ENCODE measurements at places on chromosomes 12 and 14. TPM values are rescaled to one million over a fixed set of nuclear protein-coding genes. Genes with fewer than 3 reads are reported as not detected.
A peak's percentile ranks its signal among the peaks of the same experiment; 100 is the strongest.

Gene DNAH10
- 1.00 TPM for total RNA-seq

DNA sequence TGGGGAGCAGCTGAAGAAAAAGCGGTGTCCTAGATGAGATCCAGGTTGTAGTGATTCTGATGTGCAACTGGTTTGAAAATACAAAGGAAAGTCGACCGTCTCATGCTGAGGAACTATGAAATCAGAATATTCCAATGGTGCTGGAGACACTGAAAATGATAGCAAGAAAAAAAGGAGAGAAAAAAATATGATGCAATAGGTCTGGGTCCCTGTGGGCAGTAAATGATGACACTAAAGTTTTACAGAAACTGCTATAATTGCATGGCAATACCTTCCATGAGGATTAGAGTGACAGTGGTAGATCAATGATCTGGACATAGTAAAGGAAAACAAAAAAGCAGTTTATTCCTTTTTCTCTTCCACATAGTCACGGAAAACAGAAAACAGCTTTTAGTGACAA, 2.3 kb downstream of the PYM1 start:
- H3K4me1 ChIP-seq: peaks cover 19% of the 10 kb centered on the region
- no peak overlapping the region for H3K27ac ChIP-seq
- no peaks in the 10 kb centered on the region for H3K27me3 ChIP-seq

DNA sequence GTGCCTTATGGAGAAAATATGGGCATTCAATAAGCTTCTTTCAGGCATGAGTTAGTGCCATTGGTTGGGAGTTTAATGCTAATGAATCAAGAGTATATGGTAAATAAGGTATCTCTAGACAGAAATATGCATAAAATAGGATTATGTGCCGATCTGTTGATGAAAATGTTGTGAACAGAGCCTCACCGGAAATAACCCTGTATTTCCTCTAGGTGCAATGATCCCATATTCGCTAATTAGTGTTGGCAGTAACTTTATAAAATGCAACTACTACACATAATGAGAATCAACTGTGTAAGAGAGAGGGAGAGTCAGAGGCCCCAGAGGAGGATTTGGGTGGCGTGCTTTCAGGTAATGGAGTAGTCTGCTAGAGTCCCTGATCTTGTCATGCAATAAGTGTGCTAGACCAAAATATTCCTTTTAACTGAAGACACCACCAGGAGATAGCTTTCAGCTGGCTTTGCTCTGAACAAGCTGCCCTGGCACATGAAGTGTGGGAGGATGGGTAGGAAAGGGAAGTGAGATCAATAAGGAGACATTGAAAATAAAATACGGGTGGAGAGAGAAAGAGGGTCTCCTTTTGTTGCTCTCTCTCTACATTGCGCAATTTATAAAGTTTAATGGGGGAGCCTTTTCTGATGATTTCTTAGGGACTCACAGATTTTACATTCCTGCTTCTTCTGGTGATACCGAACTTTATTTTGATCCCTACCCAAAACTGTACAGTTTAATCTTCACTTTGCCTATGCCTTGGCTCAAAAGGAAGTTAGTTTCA, 68.6 kb upstream of the PLXNC1 start:
- no peak for DNase-seq
- H3K4me3 ChIP-seq: no peak overlapping the region
- no peaks in the 10 kb centered on the region for H3K4me1 ChIP-seq
- peaks cover 3% of the 10 kb centered on the region for H3K27me3 ChIP-seq
- H3K27ac ChIP-seq: no peak overlapping the region

Gene KRT84
- not detected for total RNA-seq

GRCh38 chr12:52370926-52371608, 3.8 kb upstream of the KRT85 start:
- H3K27ac ChIP-seq: no peak overlapping the region
- no peak overlapping the region for H3K4me3 ChIP-seq
- no peaks in the 10 kb centered on the region for H3K36me3 ChIP-seq
- no peak for DNase-seq

Gene TEX52
- not detected for total RNA-seq

GRCh38 chr12:111943929-111944328, 69.0 kb downstream of the TMEM116 start:
- H3K27ac ChIP-seq: no peak overlapping the region
- no peak overlapping the region for H3K4me3 ChIP-seq
- H3K36me3 ChIP-seq: no peaks in the 10 kb centered on the region
- H3K4me1 ChIP-seq: 0 out of 2 replicates have a peak, but pooled peaks cover 3% of the 10 kb centered on the region
- no peak for DNase-seq

Gene MLXIP
- total RNA-seq: 11.1 TPM

Gene IKBIP
- total RNA-seq: 103 TPM

DNA sequence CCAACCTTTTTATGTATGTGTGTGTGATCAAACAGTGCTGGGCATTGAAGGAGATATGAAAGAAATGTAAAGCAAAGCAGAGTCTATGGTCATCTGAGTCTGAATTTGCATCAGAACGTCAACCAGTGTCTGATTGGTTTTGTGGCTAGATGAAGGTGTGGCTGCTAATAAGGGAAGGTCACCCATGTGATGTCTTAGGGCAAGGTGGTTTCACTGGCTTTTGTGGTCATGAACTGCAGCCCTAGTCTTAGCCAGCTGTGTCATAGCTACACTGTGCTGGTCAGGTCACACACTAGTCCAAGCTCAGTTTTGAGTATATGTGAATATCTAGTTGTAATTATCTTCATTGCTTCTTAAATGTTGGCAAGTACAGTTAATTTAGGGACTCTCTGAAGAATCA, 105.8 kb downstream of the TGFB3 start:
- no peaks in the 10 kb centered on the region for H3K4me1 ChIP-seq
- DNase-seq: no peak
- H3K27me3 ChIP-seq: no peaks in the 10 kb centered on the region
- H3K4me3 ChIP-seq: no peak overlapping the region

- no peaks in the 10 kb centered on the region for H3K4me1 ChIP-seq
- H3K27ac ChIP-seq: no peak overlapping the region
- no peak for DNase-seq
- H3K4me3 ChIP-seq: no peak overlapping the region
- H3K36me3 ChIP-seq: no peaks in the 10 kb centered on the region
These were observed 20.6 kb downstream of the ARMH4 start for GRCh38 chr14:58131386-58131785.

- peak overlapping the region; percentile 46 for H3K4me3 ChIP-seq
- no peaks in the 10 kb centered on the region for H3K36me3 ChIP-seq
- no peak overlapping the region for H3K27ac ChIP-seq
- peak; percentile 29 for DNase-seq
- peaks cover 16% of the 10 kb centered on the region for H3K4me1 ChIP-seq
These were observed 525 bp downstream of the RNU6-8 start for GRCh38 chr14:32202491-32202997.

Gene PLEKHD1
- not detected for total RNA-seq

- no peak for DNase-seq
- no peaks in the 10 kb centered on the region for H3K27me3 ChIP-seq
- H3K36me3 ChIP-seq: no peaks in the 10 kb centered on the region
- no peaks in the 10 kb centered on the region for H3K4me1 ChIP-seq
- no peak overlapping the region for H3K4me3 ChIP-seq
These were observed 1220.5 kb upstream of the TMEM132C start for GRCh38 chr12:127046467-127046866.

DNA sequence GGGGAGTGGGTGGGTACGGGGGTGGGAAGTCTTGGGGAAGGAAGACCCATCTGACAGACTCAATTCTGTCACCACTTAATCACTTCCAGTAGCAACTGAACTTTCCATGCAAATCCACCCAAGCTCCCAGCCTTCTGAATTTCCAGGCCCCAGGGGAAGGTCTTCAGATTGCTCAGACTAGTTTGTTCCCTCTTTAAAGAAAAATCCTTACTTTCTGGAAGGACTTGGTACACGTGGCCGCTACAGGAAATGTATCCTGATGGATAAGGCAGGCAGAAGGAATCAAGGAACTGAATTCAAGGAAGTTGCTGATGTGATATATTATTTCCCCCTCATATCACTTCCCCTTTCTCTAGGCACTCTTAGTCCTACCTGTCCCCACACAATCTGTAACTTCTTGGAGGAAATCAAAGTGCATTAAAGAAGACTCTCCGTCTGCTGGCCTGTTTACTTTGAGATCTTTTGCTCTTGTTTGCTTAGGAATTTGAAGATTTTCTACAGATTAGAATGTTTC, 6.4 kb downstream of the NFKBIA start:
- no peaks in the 10 kb centered on the region for H3K27me3 ChIP-seq
- no peak overlapping the region for H3K4me3 ChIP-seq
- H3K27ac ChIP-seq: no peak overlapping the region
- H3K4me1 ChIP-seq: peaks cover 29% of the 10 kb centered on the region
- DNase-seq: no peak

DNA sequence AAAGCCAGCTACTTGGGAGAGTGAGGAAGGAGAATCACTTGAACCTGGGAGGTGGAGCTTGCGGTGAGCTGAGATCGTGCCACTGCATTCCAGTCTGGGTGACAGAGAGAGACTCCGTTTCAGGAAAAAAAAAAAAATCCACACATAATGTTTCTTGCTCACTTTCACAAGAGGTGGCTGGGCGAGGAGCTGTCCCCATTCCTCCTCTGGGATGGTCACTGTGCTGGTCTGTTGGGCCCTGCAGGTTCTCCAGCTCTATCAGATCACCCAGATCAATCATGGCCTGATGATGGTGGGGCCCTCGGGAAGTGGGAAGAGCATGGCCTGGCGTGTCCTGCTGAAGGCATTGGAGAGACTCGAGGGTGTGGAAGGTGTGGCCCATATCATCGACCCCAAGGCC, 47.3 kb downstream of the DYNC1H1 start:
- peaks cover 98% of the 10 kb centered on the region for H3K36me3 ChIP-seq
- H3K27ac ChIP-seq: no peak overlapping the region
- H3K4me3 ChIP-seq: no peak overlapping the region
- H3K4me1 ChIP-seq: no peaks in the 10 kb centered on the region
- DNase-seq: no peak
- H3K27me3 ChIP-seq: no peaks in the 10 kb centered on the region

DNA sequence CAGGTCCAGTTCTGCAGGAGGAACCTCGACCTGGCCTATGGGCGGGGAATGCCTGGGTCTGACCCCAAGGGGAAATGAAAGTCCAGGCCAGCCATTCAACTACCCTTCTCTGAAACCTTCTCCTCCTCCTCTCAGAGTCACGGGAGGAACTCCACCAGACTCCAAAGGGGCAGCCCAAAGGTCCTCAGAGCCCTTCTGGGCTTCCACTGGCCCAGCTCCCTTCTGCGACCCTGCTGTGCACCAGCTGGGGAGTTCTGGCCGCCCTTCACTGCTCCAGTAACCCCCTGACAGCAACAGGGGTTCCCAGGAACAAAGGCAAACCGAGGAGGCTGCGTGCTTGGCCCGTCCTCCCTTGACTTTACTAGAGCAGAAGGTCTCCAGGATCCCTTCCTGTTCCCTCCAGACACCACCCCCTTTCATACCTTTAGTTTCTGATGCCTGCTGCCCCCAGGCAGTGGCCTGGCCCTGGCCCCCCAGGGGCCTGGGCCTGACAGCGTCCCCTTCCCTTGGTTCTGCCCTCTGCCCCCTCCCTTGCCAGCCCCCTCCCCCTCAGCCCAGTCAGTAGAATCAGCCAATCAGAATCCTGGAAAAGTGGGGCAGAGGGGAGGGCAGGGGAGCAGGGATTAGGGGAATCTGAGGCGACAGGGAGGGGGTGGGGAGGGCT, 850 bp upstream of the ZNF385A start:
- no peak for DNase-seq
- no peaks in the 10 kb centered on the region for H3K36me3 ChIP-seq
- peaks cover 24% of the 10 kb centered on the region for H3K4me1 ChIP-seq

DNA sequence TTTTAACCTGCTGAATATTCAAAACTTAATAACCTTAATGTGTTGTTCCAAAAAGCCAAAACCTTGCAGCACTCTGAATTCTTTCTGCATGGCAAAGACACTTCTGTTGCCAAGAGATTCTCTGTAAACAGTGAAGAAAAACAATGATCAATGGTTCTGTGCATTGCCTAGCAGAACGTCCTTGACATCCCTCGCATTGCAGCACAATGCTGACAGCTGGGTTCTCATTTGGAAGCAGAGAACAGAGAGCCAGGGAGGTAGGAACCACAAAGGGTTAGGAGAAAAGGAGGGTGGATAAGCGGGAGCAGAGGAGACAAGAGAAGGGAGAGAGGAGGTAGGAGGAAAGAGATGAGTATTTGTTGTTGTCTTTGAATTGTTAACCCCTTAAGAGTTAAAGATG, 501.1 kb downstream of the NAV3 start:
- H3K4me1 ChIP-seq: no peaks in the 10 kb centered on the region
- no peak overlapping the region for H3K4me3 ChIP-seq

Gene TMEM119
- total RNA-seq: 311 TPM

- no peak overlapping the region for H3K4me3 ChIP-seq
- peaks cover 42% of the 10 kb centered on the region for H3K36me3 ChIP-seq
- H3K27ac ChIP-seq: no peak overlapping the region
- no peaks in the 10 kb centered on the region for H3K27me3 ChIP-seq
These were observed 6.9 kb downstream of the MLH3 start for GRCh38 chr14:75044322-75044721.

- H3K36me3 ChIP-seq: no peaks in the 10 kb centered on the region
- no peak overlapping the region for H3K27ac ChIP-seq
- peaks cover 36% of the 10 kb centered on the region for H3K4me1 ChIP-seq
- no peak for DNase-seq
- no peak overlapping the region for H3K4me3 ChIP-seq
These were observed 48.6 kb upstream of the HMGA2 start for GRCh38 chr12:65775720-65776119.

- no peaks in the 10 kb centered on the region for H3K27me3 ChIP-seq
- H3K36me3 ChIP-seq: no peaks in the 10 kb centered on the region
- no peak for DNase-seq
These were observed 353.8 kb upstream of the FAR2 start for GRCh38 chr12:28795311-28795710.
